ENCODE measurements at places on chromosomes 4 and X.

DNA sequence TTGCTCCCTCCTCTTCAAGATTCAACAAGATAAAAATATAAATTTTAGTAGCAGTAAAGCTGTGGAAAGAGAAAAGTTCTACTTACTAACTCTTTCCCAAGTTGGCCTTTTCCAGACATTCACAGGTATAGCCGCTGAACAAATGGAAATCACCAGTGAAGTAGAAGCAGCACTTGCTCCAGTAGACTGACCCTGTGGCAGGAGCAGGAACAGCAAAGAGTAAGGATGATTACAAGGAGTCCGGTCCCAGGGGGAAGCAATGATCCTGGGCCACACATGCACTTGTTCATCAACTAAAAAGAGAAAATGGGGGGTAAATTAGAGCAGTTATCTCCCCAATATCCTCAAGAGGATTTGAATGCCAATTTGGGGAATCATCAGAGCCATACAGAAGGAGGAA lies 184.9 kb downstream of the NAF1 start:
- no peak for DNase-seq

DNA sequence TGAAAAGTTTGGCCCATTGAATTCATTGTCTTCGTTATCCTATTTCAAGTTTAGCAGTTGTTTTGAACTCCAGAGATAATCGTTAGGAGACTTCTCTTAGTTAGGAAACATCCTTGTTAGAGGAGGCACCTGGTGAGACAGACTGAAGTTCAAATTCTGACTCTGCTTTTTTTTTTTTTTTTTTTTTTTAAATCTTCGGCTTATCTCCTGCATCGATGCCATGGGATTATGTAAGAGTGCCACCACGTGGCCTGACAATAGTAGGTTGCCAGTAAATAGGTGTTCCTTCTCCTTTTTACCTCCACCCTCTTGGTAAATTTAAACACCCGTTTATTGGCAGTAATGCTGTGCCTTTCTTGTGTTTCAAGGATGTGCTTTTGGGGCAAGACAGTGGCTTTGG lies 149.3 kb downstream of the SOWAHB start:
- DNase-seq: peak; percentile 34

DNA sequence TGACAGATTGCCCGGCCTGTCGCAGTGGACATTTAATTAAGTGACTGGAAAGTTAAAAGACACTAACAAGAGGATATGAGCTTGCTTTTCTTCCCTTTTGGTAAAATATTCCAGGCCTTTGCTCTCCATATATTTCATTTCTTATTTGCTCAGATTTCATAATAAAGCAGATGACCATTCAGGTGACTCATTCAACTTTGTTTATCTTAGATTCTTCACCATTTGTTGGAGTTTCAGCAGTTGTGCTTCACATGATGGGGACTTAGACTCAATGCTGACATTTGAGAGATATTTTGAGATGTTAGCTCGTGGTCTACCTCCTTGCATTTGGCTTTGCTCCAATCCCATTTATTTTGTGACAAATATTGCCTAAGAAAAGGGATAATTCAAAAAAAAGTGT lies 312.2 kb downstream of the ARHGAP24 start:
- DNase-seq: no peak

DNA sequence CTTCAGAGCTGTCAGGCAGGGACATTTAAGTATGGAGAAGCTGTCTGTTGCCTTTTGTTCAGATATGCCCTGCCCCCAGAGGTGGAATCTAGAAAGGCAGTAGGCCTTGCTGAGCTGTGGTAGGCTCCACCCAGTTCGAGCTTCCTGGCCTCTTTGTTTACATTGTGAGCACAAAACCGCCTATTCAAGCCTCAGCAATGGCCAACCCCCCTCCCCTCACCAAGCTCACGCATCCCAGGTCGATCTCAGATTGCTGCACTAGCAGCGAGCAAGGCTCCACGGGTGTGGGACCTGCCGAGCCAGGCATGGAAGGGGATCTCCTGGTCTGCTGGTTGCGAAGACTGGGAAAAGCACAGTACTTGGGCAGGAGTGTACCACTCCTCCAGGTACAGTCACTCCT lies 59.3 kb downstream of the ZNF674 start:
- DNase-seq: no peak

- DNase-seq: no peak
Measured at GRCh38 chrX:32448945-32449344, 762.4 kb downstream of the DMD start.

GRCh38 chrX:45710081-45710801 lies 509.6 kb upstream of the DIPK2B start:
- no peak for DNase-seq

- DNase-seq: peak; percentile 11
Measured at GRCh38 chr4:151801547-151802516, 41.0 kb upstream of the GATB start.

- DNase-seq: no peak
Measured at GRCh38 chr4:110064295-110064694, 134.1 kb downstream of the ELOVL6 start.

DNA sequence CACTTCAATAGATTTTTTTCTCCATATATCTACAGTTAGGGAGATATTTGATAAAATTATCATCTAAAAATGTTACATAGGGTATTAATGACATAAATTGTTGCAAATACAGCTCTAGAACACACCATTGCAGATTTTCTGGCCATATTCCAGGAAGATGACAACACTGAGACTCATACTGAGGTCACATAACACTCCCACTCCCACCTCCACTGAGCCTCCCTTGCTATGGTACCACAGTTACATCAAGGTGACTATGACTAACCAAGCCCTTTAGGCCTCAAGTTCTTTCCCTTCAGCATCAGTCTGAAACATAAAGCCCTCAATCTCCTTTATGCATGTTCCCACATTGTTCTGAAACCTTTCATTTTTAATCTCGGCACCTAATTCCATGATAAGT lies 932.0 kb upstream of the IGFBP7 start:
- no peak for DNase-seq

DNA sequence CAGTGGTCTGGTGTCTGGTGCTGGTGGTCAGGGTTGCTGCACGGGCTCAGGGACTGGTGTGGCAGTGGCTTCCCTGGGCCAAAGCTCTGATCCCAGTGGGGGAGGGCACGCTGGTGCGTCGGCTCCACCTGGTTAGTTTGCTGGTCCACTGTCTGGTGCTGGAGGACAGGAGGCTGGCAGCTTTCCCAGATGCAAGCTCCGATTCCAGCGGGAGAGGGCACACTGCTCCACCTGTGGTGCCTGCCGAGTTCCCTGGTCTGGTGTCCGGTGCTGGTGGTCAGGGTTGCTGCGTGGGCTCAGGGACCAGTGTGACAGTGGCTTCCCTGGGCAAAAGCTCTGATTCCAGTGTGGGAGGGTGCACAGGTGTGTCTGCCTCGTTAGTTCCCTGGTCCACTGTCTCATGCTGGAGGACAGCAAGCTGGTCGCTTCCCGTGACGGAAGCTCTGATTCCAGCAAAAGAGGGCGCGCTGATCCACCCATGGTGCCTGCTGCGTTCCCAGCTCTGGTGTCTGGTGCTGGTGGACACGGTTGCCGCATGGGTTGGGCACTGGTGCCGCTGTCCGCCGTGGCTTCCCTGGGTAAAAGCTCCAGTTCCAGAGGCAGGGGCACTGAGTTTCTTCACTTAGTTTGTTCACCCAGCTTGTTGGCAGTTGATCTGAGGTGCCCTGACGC lies 5.8 kb downstream of the VMA21 start:
- DNase-seq: peak; percentile 17

DNA sequence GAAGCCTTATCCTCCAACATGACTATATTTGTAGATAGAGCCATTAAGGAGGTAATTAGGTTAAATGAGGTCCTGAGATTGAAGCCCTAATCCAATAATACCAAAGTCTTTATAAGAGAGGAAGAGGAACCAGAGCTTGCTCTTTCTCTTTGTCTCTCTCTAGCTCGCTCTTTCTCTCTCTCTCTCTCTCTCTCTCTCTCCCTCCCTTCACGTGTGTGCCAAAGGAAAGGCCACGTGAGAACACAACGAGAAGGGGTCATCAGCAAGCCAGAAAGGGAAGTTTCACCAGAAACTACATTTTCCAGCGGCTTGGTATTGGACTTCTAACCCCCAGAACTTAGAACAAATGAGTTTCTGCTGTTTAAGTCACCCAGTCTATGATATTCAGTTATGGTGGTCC lies 1540.5 kb downstream of the C4orf33 start:
- no peak for DNase-seq

GRCh38 chr4:2648159-2648814 lies 107.8 kb downstream of the TNIP2 start:
- DNase-seq: no peak

GRCh38 chrX:155188786-155189185 lies 27.5 kb upstream of the VBP1 start:
- DNase-seq: no peak

DNA sequence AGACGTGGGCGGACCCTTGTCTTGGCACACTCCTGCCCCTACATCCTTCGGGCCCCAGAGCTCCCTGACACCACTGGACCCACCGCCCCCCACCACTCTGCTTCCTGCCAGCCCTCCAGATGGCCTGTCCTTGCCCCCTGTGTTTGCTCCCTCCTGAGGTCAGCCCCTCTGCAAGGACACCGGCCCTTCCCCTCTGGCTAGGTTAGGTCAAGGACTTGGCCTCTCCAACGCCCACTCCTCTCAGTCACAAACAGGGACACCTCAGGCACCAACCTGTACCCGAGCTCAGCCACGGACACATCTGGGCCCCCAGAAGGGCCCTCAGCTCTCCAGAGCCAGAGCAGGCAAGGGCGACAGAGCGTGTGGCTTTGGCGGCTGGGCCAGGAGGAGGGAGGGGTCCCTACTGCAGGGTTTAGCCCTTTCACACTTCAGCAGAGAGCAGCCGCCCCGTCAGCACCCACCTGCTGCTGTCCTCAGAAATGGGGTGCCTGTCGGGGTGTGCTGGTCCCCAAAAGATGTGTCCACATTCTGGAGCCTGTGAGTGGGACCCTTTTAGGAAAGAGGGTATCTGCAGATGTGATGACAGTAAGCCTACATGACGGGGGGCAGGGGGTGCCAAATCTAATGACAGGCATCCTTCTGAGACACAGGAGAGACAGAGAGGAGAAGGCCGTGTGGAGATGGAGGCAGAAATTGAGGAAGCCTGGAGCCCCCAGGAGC lies 23.5 kb upstream of the DUSP9 start:
- DNase-seq: no peak

DNA sequence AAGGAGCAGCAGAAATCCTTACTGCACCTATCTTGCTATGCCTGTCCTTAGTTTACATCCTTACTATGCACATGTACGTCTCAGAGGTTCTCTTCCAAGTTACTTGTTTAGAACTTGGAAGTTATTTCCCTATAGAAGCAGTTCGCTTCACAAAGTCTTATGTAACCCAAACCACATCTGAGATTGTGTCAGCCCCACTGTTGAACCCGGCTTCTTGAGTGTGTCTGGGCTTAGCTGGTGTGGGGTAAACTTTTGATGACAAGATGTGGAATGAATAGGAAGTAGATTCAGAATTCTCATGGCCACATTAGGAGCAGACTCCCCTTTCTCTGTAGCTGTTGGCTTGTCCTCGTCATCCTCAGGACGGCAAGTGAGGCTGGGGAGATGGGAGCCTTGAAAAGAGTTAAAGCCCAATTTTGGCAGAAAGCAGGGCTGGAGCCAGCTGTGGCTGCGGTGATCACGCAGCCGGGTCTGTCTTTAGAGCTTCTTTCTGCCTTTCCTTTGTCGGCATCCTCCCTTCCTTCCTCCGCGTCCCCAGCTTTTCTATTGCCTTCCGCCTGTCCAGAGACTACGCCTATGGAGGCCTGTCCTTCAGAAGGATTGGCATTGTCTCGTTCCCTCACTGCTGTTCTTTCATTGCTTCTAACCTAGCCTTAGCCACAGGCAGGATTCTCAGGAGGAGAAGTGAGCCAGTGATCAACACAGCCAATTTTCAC lies 23.0 kb upstream of the LIMCH1 start:
- DNase-seq: no peak

DNA sequence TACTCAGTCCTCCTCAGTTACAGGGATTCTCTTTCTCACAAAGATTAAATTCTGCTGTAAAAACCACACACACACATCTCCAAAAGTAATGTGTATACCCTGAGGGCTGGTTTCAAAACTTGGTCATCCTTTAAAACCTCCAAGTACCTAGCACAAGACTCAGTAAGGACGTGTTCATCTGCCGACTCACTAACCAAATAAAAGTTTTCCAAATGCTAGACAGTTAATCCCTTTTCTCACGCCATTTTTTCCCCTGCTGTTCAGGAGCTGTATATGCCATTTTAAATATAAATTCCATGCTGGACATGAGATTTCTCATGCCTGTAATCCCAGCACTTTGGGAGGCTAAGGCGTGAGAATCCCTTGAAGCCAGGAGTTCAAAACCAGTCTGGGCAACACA lies 3.9 kb upstream of the SAT1 start:
- DNase-seq: no peak

- no peak for DNase-seq
Measured at GRCh38 chrX:68731254-68731653, 83.8 kb downstream of the STARD8 start.

DNA sequence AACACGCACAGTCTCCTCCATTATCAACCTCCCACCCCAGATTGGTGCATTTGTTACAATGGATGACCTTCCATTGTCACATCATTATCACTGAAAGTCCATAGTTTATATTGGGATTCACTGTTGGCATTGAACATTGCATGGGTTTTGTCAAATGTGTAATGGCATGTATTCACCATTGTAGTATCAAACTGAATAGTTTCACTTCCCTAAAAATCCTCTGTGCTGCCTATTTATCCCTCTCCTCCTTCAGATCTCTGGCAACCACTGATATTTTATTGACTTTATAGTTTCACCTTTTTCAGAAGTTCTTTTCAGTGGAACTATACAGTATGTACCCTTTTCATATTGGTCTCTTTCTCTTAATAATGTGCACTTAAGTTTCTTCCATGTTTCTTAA lies 1565.4 kb downstream of the PCDH18 start:
- no peak for DNase-seq

GRCh38 chr4:68344785-68345184 lies 5.1 kb downstream of the YTHDC1 start:
- no peak for DNase-seq

DNA sequence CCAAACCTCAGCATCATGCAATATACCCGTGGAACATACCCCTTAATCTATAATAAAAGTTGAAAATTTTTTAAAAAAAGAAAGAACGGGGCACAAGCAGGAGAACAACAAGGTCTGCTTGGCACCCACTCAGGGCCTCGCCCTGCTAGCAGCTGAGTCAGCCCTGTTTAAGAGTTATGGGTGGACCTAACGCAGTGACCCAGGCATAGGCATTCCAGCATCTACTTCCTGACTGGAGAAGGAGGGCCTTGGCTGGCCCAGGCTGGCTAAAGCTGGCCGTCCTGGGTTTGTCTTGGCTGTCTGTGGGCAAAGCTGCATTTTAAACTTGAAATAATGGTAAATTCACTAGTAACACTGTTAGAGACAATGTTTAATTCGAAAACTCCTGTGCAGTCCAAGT lies 236.7 kb upstream of the PGRMC2 start:
- DNase-seq: no peak
